ENCODE measurements at places on chromosomes 2 and 18. TPM values are rescaled to one million over a fixed set of nuclear protein-coding genes. Genes with fewer than 3 reads are reported as not detected.
A peak's percentile ranks its signal among the peaks of the same experiment; 100 is the strongest.

Gene EPG5
- 38.7 TPM for total RNA-seq

Gene CFAP210
- total RNA-seq, result 0.66 TPM

Gene FOXD4L1
- not detected for total RNA-seq

DNA sequence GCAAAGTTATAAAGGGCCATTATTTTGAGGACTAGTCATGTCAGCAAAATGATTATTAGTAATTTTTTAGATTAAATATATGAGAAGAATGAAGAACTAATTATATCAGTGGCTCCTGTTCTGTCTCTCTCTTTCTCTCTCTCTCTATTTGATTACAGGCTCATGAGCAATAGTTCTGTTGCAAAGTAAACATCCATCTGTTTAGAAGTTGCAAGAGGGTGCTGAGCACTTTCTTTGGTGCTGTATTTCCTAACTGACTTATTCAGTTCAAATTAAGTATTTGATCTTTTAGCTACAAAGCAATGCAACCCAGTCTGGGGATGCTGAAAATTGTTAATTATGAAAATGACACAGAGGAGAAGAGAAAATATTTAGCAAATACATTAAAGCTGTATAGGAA, 408.1 kb upstream of the UBE2E3 start:
- DNase-seq, result no peak
- H3K4me1 ChIP-seq, result no peaks in the 10 kb centered on the region
- no peak overlapping the region for H3K27ac ChIP-seq
- H3K27me3 ChIP-seq, result no peaks in the 10 kb centered on the region

GRCh38 chr2:102594445-102595016, 24.8 kb upstream of the SLC9A2 start:
- no peaks in the 10 kb centered on the region for H3K27me3 ChIP-seq
- no peak for DNase-seq
- no peaks in the 10 kb centered on the region for H3K4me1 ChIP-seq
- no peak overlapping the region for H3K4me3 ChIP-seq
- H3K36me3 ChIP-seq, result no peaks in the 10 kb centered on the region

DNA sequence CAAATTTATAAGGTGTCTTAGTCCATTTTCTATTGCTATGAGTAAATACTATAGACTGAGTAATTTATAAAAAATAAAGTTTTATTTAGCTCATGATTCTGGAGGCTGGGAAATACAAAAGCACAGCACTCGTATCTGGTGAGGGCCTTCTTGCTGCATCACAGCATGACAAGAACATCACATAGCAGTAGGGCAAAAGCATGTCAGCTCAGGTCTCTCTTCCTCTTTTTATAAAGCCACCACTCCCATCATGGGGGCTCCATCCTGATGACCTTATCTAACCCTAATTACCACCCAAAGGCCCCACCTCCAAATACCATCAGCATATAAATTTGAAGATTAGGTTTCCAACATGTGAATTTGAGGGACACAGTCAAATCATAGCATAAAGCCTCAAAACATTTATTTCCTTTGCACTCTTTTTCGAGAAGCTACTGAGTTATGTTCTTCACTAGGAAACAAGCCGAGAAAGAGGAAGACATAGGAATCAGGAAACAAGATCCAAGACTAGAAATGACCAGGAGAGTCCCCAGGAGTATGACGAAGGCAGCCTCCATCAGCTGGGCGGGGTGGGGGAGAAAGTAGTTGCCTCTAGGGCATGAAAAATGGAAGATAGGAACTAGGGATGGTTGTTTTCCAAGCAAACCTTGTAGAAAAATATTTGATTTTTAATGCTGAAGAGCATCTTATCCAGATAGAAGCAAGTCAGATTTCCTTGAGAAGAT, 24.1 kb upstream of the NABP1 start:
- H3K4me1 ChIP-seq, result no peaks in the 10 kb centered on the region
- H3K36me3 ChIP-seq, result no peaks in the 10 kb centered on the region
- no peak for DNase-seq
- H3K4me3 ChIP-seq, result no peak overlapping the region

DNA sequence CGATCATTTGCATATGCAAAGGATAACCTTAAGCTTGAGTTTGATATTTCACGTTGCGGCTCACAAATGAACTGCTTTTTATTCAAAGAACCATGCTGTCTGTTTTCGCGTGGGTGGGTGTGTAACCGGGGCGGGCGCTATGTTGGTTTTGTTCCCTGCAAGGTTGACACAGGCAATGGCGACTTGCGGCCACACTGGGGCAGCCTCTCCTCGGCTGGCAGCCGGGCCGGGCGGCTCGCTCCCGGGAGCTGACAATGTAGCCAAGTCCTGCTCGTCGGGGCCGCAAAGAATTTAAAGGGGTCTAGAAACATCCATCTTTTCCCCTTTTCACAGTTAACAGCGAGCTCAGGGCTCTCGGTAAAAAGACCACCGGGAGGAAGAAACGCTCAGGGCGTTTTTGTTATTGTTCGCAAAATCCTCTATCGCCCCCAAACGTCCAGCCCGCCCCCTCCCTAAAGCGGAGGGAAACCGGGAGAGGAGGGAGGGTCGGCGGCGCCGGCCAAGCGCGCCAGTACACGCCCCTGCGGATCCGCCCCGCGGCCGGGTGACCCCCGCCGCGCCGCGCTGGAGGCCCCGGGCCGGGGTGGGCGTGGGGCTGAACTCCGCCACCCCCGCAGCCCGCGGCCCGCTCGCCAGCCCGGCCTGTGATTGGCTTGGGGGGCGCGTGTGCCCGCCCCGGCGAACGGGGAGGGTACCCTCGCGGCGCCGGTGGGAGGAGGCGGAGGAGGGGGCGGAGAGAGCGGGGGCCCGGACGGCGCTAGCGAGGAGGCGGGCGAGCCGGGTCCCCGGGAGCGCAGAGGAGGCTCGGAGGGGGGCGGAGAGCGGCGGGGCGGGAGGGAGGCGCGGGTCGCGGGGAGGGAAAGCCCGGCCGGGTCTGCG, at the start of gene NEDD4L:
TSS of gene NEDD4L (plus strand) at position 736 of the 879 bp plus-strand sequence. CDS start 435 bp downstream, outside the sequence.
- no peaks in the 10 kb centered on the region for H3K36me3 ChIP-seq
- H3K4me3 ChIP-seq, result peak within 1 kb of the TSS; percentile 97
- peak within 1 kb of the TSS; percentile 91 for H3K27ac ChIP-seq
- peak; percentile 85 for DNase-seq

DNA sequence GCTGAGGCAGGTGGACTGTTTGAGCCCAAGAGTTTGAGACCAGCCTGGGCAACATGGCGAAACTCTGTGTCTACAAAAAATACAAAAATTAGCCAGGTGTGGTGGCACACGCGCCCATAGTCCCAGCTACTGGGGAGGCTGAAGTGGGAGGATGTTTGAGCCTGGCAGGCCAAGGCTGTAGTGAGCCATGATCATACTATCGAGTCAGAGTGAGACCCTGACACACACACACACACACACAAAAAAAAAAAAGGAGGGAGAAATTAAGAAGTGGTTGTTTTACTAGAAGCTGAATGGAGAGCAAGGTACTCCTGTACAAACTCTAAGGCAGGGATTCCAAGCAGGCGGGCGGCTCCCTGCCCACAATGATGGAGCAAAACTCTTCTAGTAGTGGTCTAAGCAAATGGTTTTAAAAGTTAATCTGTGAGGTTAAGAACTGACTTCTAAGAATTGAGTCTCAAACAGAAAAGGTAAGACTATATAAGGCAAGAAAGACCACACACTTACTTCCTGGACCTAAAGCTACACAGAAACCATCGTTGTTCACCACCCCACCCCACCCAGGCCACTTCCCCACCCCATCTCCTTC, 2.6 kb downstream of the ANKRD44 start:
- no peak for DNase-seq
- no peaks in the 10 kb centered on the region for H3K36me3 ChIP-seq
- H3K4me1 ChIP-seq, result no peaks in the 10 kb centered on the region

DNA sequence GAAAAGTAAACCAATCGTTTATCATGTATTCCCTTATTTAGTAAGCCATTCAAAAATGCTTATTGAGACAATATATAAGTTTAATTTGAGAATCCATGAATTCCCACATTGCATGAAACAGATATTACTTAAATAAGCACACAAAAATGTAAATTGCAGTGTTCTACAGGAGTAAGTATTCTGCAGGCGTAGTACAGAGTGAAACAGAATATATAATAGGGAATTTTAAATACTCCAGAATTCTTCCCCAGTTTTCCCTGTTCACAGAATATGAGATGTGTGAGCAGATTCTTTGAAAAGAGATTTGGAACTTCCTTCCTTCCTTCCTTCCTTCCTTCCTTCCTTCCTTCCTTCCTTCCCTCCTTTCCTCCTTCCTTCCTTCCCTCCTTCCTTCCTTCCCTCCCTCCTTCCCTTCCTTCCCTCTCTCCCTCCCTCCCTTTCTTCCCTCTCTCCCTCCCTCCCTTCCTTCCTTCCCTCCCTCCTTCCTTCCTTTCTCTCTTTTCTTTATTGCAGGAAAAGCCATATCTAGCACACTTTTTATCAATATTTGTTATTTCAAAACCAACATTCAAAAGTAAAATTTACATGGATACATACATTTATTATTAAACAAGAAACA, 977.7 kb upstream of the LRRTM1 start:
- H3K27ac ChIP-seq, result no peak overlapping the region
- no peak for DNase-seq
- H3K4me3 ChIP-seq, result no peak overlapping the region
- H3K36me3 ChIP-seq, result no peaks in the 10 kb centered on the region
- no peaks in the 10 kb centered on the region for H3K4me1 ChIP-seq
- H3K27me3 ChIP-seq, result no peaks in the 10 kb centered on the region

DNA sequence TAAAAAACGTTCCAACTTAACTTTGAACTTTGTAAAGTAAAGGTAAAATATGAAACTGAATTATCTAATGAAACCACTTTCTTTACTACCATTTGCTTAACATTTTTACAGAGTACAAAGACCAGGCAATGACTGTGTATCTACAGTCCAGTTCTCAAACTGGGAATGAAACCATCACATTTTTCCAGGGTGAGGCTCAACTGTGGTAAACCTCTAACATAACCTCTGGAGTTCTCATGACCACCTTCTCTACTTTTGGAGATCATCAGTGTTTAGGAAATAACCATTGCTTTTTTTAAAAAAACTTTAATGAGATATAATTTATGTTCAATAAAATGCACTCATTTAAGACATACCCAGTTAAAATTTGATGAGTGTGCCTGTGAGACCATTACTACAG, 223.5 kb downstream of the RNF152 start:
- H3K4me3 ChIP-seq, result no peak overlapping the region
- H3K27me3 ChIP-seq, result no peaks in the 10 kb centered on the region
- no peaks in the 10 kb centered on the region for H3K4me1 ChIP-seq

DNA sequence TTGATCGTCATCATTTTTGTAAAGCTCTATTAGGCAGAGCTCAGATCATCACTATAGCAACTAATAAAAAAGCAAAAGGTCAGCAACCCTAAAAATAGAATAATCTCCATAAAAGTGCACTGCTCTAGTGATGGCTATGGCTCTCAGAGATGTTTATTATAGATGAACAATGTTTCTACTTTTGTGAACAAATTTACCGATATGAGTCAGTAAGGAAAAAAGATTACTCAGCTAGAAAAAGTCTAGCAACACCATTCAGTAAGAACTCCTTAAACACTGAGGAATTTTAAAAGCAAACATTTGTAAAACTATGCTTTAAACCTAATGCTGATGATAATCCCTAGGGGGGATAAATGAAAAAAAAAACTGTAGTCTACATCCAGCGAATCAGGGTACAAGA, 69.6 kb downstream of the ACVR1C start:
- no peaks in the 10 kb centered on the region for H3K4me1 ChIP-seq
- H3K4me3 ChIP-seq, result no peak overlapping the region
- H3K27me3 ChIP-seq, result no peaks in the 10 kb centered on the region
- DNase-seq, result no peak
- H3K36me3 ChIP-seq, result no peaks in the 10 kb centered on the region

- H3K4me1 ChIP-seq, result no peaks in the 10 kb centered on the region
- H3K27ac ChIP-seq, result no peak overlapping the region
- DNase-seq, result no peak
- no peak overlapping the region for H3K4me3 ChIP-seq
These were observed 12.8 kb downstream of the EFR3B start for GRCh38 chr2:25054720-25055119.

DNA sequence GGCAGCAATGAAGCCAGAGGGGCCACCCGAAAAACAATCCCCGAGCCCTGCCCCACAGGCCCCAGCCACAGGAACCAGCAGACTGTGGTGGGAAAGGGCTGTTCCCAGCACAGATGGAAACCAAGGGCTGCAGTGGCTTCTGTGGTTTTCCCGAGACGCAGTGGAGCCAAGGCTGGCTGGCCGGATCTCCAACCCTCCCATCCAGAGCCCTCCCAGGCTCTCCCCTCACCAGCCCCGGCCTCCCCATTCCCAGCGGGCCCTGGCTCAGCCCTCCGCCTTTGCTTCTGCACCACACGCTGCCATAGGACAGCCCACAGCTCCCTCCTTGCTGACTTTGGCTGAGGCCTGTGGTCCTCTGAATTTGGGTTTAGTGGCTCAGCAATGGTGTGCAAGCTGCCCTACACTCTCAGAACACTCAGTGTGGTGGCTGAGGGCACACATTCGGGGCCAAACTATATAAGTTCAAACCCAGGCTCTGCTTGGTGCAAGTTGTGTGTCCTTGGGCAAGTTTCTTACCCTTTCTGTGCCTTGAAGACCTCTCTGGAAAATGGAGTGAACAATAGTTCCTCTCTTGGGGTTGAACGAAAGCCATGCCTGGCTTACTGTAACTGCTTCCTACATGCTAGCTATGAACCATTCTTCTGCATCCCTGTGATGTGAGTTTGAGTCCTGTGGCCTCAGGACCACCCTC, 200.1 kb downstream of the SMAD7 start:
- no peak overlapping the region for H3K4me3 ChIP-seq
- no peaks in the 10 kb centered on the region for H3K36me3 ChIP-seq
- peak overlapping the region; percentile 77 for H3K27ac ChIP-seq
- no peaks in the 10 kb centered on the region for H3K27me3 ChIP-seq
- peaks cover 5% of the 10 kb centered on the region for H3K4me1 ChIP-seq

DNA sequence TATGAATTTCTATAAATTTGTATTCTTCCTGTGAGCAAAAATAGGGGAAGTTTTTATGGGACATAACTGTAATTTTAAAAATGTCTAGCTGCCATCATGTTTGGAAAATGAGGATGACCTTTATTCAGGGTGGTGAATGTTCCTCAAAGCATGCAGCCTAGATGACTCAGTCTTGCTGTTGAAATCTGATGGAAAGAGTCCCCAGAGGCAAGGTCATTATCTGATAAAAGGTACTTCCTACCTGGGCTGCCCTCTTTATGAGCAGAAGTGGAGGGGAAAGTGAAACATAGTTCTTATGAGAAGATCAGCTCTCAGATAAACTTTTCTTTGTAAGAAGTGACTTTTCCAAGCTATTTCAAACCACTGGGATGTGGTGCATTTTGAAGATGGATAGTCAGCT, 1144.7 kb upstream of the PIK3C3 start:
- no peak overlapping the region for H3K27ac ChIP-seq
- H3K36me3 ChIP-seq, result no peaks in the 10 kb centered on the region
- DNase-seq, result no peak
- H3K4me3 ChIP-seq, result no peak overlapping the region

DNA sequence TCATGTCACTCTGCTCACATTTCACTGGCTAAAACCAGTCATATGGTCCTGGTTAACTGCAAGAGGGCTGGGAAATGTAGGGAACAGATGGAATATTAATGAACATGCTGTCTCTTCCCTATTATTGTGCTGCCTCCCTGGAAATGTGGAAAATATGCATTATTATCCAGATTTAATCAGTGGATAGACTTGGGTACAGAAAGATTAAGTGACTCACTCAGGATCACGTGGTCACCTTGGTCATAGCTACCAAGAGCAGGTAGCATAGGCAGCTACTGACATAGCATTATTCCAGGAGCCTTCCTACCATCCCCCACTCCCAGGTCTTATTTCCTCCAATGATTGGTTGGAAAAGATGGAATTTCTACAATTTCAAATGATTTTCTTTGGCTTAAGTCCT, 141.1 kb downstream of the HRH4 start:
- no peak overlapping the region for H3K4me3 ChIP-seq
- DNase-seq, result no peak
- H3K27me3 ChIP-seq, result no peaks in the 10 kb centered on the region
- H3K36me3 ChIP-seq, result no peaks in the 10 kb centered on the region
- no peak overlapping the region for H3K27ac ChIP-seq
- H3K4me1 ChIP-seq, result no peaks in the 10 kb centered on the region
